NCI-H1436 (cell line): ENCODE measurements at places on chromosomes 16 and 17.

GRCh38 chr16:81645266-81645694 lies 133.8 kb upstream of the PLCG2 start:
- peak; percentile 60 for DNase-seq

- no peak for DNase-seq
These were observed 216.5 kb downstream of the CPPED1 start for GRCh38 chr16:12587170-12587569.

- no peak for DNase-seq
These were observed 807 bp upstream of the HBQ1 start for GRCh38 chr16:179211-180092.

GRCh38 chr17:236641-237405 lies 55.4 kb upstream of the DOC2B start:
- DNase-seq, result no peak

- no peak for DNase-seq
These were observed 81.1 kb downstream of the MSI2 start for GRCh38 chr17:57337390-57337789.

DNA sequence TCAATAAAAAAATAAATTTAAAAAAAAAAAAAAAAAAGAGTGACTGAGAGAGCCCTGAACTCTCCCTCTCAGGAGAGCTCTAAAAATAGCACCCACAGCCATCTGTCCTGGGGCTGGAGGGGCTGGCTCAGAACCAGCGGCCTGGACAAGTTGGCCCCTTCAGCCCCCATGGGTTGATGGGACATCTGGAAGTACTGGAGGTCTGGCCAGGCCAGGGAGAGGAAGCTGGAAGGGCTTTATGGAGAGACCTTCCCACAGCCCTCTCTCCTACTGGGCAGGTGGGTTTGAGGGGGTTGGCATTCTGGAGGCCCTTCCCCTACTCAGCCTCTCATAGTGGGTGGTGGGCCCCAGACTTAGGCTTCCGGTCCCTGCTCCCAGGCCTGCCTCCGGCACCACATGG lies 93.7 kb upstream of the TMEM97 start:
- DNase-seq, result no peak

GRCh38 chr17:73551759-73552158 lies 92.5 kb downstream of the SDK2 start:
- DNase-seq, result peak; percentile 23

DNA sequence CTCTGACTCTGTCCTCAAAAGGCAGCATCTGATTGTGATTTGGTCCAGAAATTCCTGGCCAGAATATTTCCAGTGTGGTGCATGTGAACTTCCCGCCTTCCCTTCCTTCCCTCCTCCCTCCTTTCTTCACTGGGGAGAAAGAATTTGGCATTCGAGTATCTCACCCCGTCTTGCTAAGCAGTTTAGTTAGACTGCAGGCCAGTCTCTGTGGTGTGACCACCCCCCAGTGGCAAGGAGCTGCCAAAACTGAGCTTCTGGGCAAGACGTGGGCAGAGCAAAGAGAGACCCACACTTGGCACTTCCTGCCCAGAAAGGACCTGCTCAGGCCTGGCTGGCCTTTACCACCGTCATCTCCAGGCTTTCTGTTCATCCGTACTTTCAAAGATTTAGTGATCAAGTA lies 36.4 kb downstream of the SNX20 start:
- no peak for DNase-seq

GRCh38 chr16:3095869-3096268 lies 3.2 kb downstream of the ZSCAN10 start:
- no peak for DNase-seq

DNA sequence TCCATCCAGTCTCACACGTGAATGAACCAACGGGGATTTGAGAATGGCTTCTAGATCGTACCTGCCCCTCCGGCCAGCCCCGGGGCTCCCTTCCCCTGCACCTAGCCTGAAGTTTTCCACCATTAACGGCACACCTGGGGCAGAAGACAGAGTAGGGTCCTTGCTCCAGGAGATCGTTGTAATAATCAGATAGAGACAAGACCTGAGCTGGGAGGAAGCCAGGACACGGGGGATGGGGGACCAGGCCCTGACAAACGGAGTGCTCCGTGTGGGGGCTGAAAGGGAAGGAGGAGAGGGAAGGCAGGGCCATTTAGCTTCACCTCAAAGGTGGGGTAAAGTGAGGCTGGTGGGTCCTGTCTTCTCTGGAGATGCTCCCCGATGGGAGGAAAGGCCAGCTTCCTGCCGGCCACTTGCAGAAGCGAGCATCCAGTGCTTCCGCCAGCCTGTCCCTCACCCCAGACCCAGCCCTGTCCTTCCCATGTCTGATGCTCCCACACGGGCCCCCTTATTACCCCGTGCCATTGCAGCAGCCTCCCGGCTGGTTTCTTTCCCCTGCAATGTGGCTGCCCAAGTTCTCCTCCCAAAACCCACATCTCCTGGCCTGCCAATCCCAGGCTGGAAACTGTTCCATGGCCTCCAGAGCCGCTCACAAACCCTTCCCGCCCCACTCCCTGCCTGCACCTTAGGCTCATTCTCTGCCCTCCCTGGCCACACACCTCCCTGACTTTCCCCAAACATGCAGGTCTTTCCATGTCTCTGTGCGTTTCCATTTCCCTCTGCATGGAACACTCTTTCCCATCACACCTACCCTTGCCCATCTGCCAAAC lies 79.3 kb downstream of the MRC2 start:
- DNase-seq, result no peak

DNA sequence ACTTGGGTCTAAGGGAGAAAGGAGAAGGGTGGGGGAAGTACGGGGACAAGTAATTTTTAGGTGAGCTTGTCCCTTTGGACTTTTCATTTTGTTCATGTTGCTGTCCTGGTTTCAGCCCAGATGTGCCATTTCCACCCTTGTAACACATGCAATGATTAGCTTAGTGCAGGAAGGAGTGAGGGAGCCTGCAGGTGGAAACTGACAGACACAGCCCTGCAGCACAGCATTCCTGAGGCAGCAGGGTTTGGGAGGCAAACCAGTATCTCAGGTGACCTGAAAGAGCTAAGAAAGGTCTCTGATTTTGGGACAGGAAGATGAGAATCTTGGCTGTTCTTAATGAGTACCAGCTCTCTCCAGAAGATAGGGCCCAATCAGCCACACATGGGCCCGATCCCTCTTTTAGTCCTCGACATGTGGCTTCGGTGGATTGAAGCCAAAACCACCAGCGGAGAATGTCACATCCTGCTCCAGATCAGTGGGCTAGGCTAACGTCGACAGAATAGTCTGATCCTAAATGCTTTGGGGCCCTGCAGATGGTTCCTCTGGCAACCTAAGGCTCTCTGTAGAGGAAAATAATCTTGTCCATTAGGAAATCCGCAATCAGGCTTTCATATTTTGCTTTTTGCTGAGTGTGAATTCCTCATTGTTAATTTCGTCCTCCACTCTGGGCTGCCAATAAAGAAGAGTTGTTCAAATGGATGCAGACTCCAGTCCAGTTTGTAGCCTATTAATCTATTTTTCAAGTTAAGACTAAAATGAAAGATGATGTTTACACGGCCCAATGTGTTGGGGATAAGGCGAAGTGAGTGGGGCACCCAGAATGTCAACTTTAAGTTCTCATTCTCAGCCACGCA lies 3.8 kb upstream of the RNF157 start:
- no peak for DNase-seq

DNA sequence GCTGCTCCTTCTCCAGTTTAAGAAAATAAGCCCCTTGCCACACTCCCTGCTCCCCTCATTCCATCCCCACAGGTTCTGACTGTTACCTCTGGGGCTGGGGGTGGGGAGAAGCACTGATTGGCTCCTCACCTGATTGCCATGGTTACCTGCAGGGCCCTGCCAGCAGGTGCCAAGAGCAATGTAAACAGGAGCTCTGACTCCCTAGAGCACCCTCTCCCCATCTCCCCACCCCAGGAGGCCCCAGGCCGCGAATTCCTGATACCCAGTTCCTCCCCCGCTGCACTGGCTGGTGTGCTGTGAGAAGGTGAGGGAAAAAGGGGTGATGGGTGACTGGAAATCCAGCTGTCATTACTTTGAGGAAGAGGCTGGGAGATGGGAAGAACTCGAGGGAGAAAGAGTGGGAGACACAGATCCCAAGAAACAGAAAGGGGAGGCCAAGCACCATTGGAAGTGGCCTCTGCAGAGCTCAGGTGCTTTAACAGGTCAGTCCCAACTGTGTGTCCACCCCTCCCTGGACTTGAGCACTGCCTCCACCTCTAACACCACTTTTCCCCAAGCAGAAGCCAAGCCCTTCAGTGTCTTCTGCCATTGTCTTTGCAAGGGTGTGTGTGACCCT lies 4.5 kb downstream of the PCGF2 start:
- peak; percentile 87 for DNase-seq

- DNase-seq, result no peak
These were observed 299.8 kb downstream of the CNTNAP4 start for GRCh38 chr16:76577003-76577402.

- DNase-seq, result no peak
These were observed 5.9 kb downstream of the TRPV1 start for GRCh38 chr17:3603119-3603869.

DNA sequence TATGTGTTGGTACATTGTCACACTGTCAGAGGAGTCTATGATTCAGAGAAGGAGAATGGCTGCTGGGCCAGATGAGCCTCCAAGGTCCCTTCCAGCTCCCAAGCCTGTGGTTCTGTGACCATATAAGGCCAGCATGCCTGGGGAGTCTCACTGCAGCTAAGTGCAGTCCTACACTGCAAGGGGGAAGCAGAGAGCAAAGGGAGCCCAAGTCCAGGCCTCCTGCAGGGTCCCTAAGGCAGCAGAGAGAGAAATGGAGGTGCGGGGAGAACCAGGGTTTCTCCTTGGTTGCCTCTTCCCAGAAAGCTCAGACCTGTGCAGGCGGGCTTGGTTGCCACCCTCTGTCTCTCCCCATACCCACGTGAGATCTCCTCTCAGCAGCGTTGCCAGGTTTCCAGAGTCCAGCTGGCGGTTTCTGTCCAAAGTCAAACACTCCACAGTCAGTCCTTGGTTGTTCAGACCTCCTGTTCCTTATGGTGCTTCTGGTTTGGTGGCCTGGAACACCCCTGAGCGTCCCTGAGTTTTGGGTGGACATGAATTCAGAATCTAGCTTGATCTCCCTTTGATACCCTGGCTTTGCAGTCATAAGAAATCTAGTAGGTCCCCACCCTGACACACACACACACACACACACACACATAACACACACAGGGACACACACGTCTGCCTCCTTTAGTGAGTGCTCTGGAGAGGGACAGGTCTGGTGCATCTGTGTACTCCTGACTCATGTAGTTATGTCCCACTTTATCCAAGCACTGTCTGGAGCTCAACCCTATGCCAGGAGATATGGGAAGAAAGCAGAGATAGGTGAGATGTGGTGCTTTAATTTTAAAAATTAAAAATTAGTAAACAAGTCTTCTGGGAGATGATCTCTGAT lies 78.8 kb downstream of the GNAO1 start:
- no peak for DNase-seq

GRCh38 chr16:18783430-18784341 lies 6.4 kb downstream of the RPS15A start:
- no peak for DNase-seq

GRCh38 chr17:28700830-28701492 lies 10.7 kb downstream of the PROCA1 start:
- DNase-seq, result no peak

DNA sequence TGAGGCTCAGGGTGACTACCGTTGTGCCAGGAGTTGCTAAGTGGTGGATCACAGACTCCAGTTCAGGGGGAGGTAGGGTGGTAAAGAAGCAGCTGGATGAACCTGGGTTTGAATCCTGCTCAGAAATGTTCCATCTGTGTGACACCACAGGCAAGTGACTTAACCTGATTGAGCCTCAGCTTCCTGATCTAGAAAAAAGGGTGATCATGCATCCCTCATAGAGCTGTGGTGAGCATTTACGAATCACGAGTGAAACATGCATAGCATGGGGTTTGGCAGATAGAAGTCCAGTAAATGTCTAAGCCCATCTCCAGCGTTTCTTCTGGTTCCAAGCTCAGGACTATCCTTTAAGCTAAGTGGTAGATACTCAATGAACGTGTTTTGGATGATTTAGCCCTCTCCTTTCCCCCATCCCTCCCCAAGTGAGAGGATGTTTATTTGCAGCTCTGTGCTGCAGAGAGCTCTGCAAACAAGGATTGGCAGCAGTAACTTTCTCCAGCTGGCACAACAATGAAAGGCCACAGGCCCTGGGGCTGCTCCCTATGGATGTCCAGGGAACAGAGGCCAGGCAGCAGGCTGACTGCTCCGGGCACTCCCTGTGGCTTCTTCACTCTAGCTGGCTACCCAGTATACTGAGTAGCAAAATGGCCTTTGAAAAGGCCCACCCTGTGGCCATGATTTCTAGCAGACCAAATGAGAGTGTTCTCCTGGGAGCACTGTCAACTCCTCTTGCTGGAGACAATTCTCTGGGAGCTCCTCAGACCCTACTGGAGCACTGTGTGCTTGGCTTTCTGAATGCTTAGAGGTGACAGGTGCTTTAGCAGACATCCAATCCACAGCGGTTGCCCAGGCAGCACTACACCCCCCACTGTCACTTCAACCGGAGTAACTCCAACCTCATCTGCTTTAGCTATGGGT lies 21.3 kb downstream of the CA4 start:
- DNase-seq, result no peak

DNA sequence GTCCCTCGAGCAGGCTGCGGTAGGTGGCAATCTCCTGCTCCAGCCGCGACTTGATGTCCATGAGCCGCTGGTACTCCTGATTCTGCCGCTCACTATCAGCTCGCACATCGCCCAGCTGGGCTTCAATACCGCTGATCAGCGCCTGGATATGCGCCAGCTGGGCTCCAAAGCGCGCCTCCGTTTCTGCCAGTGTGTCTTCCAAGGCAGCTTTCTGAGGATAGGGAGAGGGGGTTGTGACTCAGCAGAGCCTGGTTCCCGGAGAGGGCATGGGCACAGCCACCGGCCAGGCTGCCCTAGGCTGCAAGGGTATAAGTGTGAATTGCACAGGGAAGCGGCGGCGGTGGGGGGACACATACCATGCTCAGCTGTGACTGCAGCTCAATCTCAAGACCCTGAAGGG lies 4.3 kb downstream of the KRT19 start:
- DNase-seq, result no peak

DNA sequence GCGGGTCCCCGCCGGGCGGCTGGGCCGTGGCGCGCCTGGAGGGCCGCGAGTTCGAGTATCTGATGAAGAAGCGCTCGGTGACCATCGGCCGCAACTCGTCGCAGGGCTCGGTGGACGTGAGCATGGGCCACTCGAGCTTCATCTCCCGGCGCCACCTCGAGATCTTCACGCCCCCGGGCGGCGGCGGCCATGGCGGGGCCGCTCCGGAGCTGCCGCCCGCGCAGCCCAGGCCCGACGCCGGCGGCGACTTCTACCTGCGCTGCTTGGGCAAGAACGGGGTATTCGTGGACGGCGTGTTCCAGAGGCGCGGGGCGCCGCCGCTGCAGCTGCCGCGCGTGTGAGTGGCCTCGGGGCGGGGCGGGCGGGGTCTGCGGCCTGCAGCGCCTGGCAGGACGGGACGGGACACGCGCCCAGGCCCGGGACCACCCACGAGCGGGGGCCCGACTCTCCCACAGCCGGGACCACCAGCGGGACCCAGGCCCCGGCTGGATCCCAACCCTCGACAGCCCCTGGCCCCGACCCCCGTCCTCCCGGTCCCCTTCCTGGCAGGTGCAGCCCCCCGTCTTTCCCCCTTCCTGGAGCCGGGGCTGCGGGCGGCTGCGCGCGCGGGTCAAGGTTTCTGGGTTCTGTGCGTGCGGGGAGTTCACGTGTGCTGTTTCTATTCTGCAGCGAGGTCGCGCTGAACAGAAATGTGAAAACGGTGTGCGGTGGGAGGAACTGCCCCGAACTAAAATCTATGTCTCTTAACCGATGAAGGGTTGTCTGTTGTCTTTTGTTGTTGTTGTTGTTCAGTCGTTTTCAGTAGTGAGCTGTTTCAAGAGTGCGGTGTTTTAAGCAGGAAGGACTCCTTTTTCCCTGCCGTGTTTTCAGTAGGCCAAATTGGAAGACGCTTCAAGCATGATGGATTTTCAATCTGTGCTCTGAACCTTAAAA lies 705 bp downstream of the FOXK2 start:
- no peak for DNase-seq

GRCh38 chr17:71023249-71024030 lies 854.1 kb downstream of the KCNJ2 start:
- DNase-seq, result peak; percentile 34
